ENCODE measurements at places on chromosomes 13 and 19.

- no peak for DNase-seq
Measured at GRCh38 chr19:14614099-14614412, 31.2 kb downstream of the CLEC17A start.

- DNase-seq: no peak
Measured at GRCh38 chr13:90305796-90306195, 1041.7 kb upstream of the MIR17HG start.

GRCh38 chr19:41601771-41602170, 25.1 kb downstream of the CEACAM4 start:
- DNase-seq: no peak

DNA sequence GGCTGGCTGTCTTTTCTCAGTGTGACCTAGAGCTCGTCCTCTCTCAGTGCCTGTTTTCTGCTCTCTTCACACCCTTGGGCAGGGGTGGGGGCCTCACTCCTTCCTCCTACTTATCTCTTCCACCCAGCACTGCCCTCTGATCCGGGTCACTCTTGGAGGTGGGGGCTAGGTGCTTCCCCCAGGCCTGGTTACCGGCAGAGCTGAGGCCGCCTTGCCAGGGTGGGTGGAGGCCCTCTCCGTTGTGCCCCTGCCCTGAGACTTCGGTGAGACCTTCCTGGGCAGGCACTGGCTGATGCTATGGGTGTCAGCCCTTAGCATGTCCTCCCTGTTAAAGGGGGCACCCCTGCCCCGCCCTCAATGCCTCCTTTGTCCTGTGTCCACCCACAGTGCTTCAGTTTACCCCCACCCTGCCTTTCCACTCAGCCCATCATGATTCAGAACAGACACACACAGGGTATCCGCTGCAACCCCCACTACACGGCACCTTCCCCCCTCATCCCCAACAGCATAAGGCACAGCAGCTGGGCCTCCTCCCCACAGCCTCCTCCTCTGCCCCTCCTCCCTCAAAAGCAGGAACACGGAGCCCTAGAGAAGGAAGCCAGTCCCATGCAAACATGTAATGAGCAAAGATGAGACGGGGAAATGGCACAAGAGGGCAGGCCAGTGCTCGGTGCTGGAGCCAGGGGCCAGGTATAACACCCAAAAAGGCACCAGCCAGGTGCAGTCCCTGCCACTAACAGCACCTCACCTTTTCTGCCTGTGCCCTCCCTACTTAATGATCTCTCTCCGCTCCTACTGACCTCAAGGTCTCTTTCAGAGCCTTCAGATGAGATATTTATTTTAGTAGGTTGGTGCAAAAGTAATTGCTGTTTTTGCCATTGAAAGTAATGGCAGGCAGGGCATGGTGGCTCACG, 9.8 kb downstream of the ZGLP1 start:
- DNase-seq: no peak

All from AG04449 (cell line).